ENCODE measurements at places on chromosomes 1 and 21.

GRCh38 chr1:24987875-24988557 is 57.9 kb upstream of the RUNX3 start:
- H3K36me3 ChIP-seq: no peaks in the 10 kb centered on the region
- peaks cover 37% of the 10 kb centered on the region for H3K27me3 ChIP-seq
- peak overlapping the region; percentile 74 for H3K27ac ChIP-seq
- no peak overlapping the region for H3K4me3 ChIP-seq

GRCh38 chr1:198864695-198865094 is 225.9 kb downstream of the PTPRC start:
- H3K4me1 ChIP-seq: peaks cover 4% of the 10 kb centered on the region
- no peaks in the 10 kb centered on the region for H3K36me3 ChIP-seq
- H3K27me3 ChIP-seq: no peaks in the 10 kb centered on the region

GRCh38 chr1:35619237-35620121 is 21.8 kb downstream of the PSMB2 start:
- no peaks in the 10 kb centered on the region for H3K27me3 ChIP-seq
- peaks cover 27% of the 10 kb centered on the region for H3K36me3 ChIP-seq
- H3K4me1 ChIP-seq: no peaks in the 10 kb centered on the region
- no peak for DNase-seq
- no peak overlapping the region for H3K4me3 ChIP-seq

DNA sequence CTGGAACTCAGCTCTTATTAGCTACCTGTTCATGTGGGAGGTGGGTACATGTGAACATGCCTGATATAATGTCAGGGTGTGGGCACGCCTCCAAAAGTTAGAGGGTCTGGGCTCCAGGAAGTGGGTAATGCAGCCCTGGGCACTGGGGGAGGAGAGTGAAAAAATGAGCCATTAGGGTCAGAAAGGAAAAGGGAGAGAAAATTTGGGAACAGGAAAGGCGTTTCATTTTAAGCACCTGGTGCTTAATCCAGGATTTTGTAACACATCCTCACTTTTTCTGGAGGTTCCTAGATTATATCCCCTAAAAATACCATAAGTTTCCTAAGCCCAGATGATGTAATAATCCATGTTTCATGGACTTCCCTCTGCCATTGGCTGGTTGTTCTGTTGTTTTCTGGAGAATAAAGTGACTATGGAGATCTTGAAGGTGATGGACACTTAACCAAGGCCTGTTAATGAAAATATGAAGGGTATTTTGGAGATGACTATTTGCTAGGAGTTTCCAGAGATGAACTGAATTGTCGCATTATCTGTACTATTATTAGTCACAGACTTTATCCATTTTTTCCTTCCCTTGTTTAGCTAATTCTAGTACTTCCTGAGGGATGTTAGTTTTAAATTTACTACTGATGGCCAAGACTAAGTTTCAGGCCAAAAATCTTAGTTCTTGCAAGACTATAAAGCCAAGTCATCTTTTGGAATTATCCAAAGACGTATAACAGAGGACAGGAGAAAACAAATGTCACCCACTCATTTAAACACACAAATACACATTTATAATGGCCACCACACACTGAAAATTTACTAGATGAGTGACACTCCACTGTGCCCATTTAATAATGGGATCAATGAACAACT is 24.4 kb upstream of the TARBP1 start:
- no peak overlapping the region for H3K27ac ChIP-seq
- DNase-seq: no peak
- H3K4me1 ChIP-seq: peaks cover 74% of the 10 kb centered on the region
- H3K36me3 ChIP-seq: peaks cover 11% of the 10 kb centered on the region

DNA sequence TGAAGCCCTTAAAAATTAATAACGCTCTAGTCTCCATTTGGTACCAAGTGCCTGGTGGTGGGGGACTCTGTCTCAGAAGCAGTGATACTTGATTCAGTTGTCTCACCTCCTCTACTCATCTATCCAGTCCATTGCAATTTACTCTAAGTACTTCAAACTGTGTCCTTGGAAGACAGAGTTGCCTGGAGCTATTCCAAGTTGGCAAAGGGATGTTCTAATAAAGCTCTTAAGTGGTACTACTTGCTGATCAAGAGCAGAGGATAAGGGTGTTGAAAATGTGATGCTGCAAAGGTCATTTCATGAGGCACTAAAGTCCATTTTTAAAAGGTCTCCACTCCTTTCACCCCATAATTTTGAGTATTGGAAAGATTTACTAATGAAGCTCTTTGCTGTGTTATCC is 142.2 kb downstream of the NFIA start:
- no peak overlapping the region for H3K27ac ChIP-seq
- peaks cover 4% of the 10 kb centered on the region for H3K27me3 ChIP-seq
- H3K4me1 ChIP-seq: no peaks in the 10 kb centered on the region
- H3K36me3 ChIP-seq: no peaks in the 10 kb centered on the region

DNA sequence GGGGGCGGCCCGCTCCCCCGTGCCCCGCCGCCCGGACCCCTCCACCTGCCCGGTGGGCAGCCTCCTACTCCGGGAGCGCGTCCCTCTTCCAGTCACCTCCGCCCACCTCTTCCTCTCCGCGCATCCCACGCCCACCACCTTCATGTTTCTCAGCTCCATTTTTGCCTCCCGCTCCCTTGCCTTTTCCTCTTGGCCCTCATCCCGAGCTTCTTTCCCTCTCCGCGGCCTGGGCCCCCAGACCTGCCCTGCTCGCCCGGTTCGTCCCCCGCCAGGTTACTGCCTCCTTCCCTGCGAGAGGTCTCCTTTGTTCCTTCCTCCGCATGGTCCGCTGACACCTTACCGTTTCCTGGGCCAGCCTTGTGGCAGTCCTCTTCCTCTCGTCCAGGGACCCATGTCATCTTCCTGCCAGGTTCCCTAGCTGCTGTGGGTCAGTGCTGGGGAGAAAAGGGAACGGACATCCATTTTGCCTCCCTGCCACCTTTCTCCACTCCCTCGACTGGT is 563 bp downstream of the QSOX1 start:
- peaks cover 28% of the 10 kb centered on the region for H3K27me3 ChIP-seq
- H3K36me3 ChIP-seq: no peaks in the 10 kb centered on the region
- H3K4me3 ChIP-seq: peak overlapping the region; percentile 97
- no peak overlapping the region for H3K27ac ChIP-seq
- DNase-seq: no peak
- peaks cover 41% of the 10 kb centered on the region for H3K4me1 ChIP-seq

GRCh38 chr1:244409701-244410100 is 42.0 kb downstream of the ADSS2 start:
- no peak for DNase-seq
- H3K36me3 ChIP-seq: peaks cover 81% of the 10 kb centered on the region
- no peaks in the 10 kb centered on the region for H3K27me3 ChIP-seq
- H3K4me3 ChIP-seq: no peak overlapping the region
- no peaks in the 10 kb centered on the region for H3K4me1 ChIP-seq
- H3K27ac ChIP-seq: no peak overlapping the region

DNA sequence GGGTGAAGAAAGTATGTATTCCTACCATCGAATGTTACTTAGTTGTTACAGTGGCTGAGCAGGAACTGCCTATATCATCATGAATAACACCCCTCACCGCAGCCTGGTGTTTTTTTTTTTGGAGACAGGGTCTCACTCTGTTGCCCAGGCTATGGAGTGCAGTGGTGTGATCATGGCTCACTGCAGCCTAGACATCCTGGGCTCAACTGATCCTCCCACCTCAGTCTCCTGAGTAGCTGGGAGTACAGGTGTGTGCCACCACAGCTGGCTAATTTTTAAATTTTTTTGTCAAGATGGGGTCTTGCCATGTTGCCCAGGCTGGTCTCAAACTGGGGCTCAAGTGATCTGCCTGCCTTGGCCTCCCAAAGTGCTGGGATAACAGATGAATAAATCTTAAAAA is 7.3 kb downstream of the PATJ start:
- no peaks in the 10 kb centered on the region for H3K4me1 ChIP-seq
- H3K4me3 ChIP-seq: no peak overlapping the region
- peaks cover 4% of the 10 kb centered on the region for H3K36me3 ChIP-seq
- no peak overlapping the region for H3K27ac ChIP-seq
- no peak for DNase-seq

DNA sequence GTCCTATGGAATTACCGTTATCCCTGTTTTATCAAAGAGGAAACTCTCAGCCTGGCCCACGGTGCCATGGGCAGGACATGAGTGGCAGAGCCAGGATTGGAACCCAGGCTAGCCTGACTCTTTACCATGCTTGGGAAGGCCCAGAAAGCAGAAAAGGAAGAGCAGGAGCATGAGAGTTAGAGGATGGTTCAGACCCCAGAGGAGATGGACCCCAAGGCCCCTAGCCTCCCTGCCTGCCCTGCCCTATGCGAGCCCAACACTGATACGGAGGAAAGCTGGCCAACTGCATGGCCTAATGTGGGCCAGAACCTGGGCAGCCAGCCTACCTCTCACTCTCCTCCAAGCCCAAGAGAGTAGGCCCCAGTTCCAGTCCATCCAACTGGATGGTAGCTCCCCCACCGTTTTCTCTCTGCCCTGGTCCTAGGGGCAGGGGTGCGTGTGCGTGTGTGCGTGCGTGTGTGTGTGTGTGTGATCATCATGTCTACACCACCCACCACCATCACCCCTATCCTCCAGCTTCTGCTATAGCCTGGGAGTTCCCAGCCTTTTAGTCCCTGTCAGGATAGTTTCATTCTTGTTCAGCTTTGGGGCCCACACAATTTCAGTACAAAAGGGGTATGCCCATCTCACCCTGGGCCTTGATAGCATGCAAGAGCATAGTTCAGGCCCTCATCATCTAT is 15.4 kb upstream of the MEX3A start:
- H3K4me3 ChIP-seq: no peak overlapping the region
- H3K36me3 ChIP-seq: peaks cover 46% of the 10 kb centered on the region
- no peak for DNase-seq
- no peak overlapping the region for H3K27ac ChIP-seq
- H3K27me3 ChIP-seq: peaks cover 3% of the 10 kb centered on the region
- peaks cover 50% of the 10 kb centered on the region for H3K4me1 ChIP-seq

- H3K27ac ChIP-seq: no peak overlapping the region
- no peak for DNase-seq
- H3K4me1 ChIP-seq: no peaks in the 10 kb centered on the region
- no peaks in the 10 kb centered on the region for H3K36me3 ChIP-seq
- H3K4me3 ChIP-seq: no peak overlapping the region
These were observed 24.6 kb downstream of the F5 start for GRCh38 chr1:169561692-169562091.

- no peak overlapping the region for H3K4me3 ChIP-seq
- H3K4me1 ChIP-seq: no peaks in the 10 kb centered on the region
- H3K36me3 ChIP-seq: no peaks in the 10 kb centered on the region
- H3K27me3 ChIP-seq: no peaks in the 10 kb centered on the region
- no peak overlapping the region for H3K27ac ChIP-seq
These were observed 143.6 kb downstream of the LRRC7 start for GRCh38 chr1:69711190-69711930.

DNA sequence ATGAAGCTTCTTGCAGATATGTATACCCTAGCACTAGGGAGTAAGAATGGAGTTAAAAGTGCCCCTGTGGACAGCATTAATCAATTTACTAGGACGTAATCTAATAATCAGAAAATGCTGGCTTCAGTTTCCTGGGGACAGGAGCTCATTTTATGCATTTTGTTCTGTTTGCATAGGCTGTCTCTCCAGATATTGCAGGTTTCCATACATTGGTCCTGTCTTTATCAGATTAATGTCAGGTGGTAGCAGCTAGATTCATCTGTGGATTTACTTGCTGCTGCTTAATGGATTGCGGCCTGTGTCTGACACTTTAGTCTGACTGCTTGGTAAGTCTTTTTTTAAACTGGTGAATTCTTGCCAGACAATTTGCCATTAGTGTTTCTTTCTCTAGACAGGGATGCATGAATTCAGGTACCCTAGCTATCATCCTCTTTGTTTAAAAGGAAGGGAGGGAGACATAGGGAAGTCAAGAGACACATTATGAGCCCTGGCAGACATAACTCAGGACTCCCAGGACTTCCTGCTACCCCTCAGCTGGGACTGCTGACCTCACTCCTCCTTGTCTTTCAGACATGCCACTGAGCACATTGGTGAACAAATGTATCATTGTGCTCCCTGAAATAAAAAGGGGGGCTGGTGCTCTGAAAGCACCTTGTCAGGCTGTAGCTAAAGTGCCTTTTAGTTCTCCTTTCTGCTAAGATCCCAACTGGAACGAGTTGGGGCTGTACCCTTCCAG is 47.7 kb downstream of the NOS1AP start:
- H3K36me3 ChIP-seq: no peaks in the 10 kb centered on the region
- H3K27ac ChIP-seq: no peak overlapping the region
- no peak for DNase-seq
- no peaks in the 10 kb centered on the region for H3K4me1 ChIP-seq
- H3K4me3 ChIP-seq: no peak overlapping the region

GRCh38 chr1:201715801-201716741 is 112.9 kb upstream of the IPO9 start:
- H3K27ac ChIP-seq: peak overlapping the region; percentile 93
- peaks cover 82% of the 10 kb centered on the region for H3K4me1 ChIP-seq
- DNase-seq: no peak
- peaks cover 7% of the 10 kb centered on the region for H3K36me3 ChIP-seq

- peak overlapping the region; percentile 26 for H3K27ac ChIP-seq
- H3K4me3 ChIP-seq: peak overlapping the region; percentile 31
- peaks cover 32% of the 10 kb centered on the region for H3K27me3 ChIP-seq
- H3K4me1 ChIP-seq: peaks cover 18% of the 10 kb centered on the region
These were observed 50.0 kb upstream of the NPL start for GRCh38 chr1:182739545-182739944.

DNA sequence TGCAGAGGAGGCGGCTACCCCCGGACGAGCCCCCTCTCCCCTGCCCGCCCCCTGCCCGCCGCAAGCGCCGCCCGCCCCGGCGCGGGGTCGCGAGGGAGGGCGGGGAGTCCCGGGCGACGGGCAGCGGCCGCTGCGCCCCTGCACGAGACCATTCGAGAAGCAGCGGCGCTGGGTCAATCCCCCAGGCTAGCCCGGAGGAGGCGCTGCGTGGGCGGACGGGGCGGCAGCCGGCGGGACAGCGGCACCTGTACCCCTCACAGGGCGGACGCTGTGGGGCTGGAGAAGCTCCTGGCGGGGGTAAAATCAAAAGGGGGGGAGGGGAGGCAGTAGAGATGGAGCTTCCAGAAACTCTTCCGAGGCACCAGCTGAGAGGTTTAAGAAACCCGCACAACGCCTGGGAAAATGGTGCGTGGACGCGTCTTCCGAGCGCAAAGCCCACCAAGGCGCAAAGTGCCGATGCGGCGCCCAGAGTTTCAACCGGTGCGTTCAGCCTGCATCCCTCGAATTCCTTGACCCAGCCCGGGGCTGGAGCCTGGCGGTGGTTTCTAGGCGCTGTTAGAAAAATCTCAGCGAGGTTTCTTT is at the start of gene PLPPR5:
Gene PLPPR5 (minus strand): TSS at position 1 of the 582 bp plus-strand sequence. CDS start 190 bp downstream, outside the sequence.
- no peaks in the 10 kb centered on the region for H3K36me3 ChIP-seq
- peaks cover 6% of the 10 kb centered on the region for H3K4me1 ChIP-seq
- DNase-seq: peak; percentile 74
- peak within 1 kb of the TSS; percentile 82 for H3K4me3 ChIP-seq
- peaks cover 67% of the 10 kb centered on the region for H3K27me3 ChIP-seq

GRCh38 chr1:200866521-200866920 is 6.3 kb upstream of the GPR25 start:
- no peak overlapping the region for H3K4me3 ChIP-seq
- peaks cover 8% of the 10 kb centered on the region for H3K27me3 ChIP-seq
- DNase-seq: no peak
- peaks cover 35% of the 10 kb centered on the region for H3K4me1 ChIP-seq
- peaks cover 30% of the 10 kb centered on the region for H3K36me3 ChIP-seq
- H3K27ac ChIP-seq: no peak overlapping the region

GRCh38 chr1:201500670-201501120 is 6.2 kb downstream of the CSRP1 start:
- no peak for DNase-seq
- H3K27ac ChIP-seq: peak overlapping the region; percentile 98
- peaks cover 87% of the 10 kb centered on the region for H3K4me1 ChIP-seq
- H3K36me3 ChIP-seq: no peaks in the 10 kb centered on the region

- no peak overlapping the region for H3K4me3 ChIP-seq
- H3K27me3 ChIP-seq: no peaks in the 10 kb centered on the region
- DNase-seq: no peak
- H3K4me1 ChIP-seq: peaks cover 17% of the 10 kb centered on the region
These were observed 54.3 kb downstream of the ST6GALNAC5 start for GRCh38 chr1:76921590-76921989.
